Cortex of kidney (tissue), 1 donor: ENCODE measurements at places on chromosomes 2 and 18.

- DNase-seq = no peak
These were observed 38.3 kb downstream of the DHRS9 start for GRCh38 chr2:169107645-169108044.

DNA sequence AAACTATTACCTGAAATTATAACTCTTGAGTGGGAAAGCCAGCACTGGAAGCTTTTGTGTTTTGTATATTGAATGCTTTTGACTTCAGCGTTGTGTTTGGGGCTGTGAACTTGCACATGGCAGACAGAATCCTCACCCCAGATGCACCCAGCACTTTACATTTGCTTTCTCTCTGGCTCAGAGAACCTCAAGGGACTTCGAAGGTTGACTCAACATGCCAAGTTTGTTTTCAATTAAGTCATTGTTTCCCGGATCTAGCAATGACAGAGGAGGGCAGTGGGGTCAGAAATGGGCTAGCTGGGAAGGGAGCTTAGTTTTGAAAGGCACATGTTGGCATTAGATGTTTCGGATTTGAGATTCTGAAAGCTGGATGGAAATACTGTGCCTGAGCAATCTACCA is 22.4 kb downstream of the TET3 start:
- no peak for DNase-seq

DNA sequence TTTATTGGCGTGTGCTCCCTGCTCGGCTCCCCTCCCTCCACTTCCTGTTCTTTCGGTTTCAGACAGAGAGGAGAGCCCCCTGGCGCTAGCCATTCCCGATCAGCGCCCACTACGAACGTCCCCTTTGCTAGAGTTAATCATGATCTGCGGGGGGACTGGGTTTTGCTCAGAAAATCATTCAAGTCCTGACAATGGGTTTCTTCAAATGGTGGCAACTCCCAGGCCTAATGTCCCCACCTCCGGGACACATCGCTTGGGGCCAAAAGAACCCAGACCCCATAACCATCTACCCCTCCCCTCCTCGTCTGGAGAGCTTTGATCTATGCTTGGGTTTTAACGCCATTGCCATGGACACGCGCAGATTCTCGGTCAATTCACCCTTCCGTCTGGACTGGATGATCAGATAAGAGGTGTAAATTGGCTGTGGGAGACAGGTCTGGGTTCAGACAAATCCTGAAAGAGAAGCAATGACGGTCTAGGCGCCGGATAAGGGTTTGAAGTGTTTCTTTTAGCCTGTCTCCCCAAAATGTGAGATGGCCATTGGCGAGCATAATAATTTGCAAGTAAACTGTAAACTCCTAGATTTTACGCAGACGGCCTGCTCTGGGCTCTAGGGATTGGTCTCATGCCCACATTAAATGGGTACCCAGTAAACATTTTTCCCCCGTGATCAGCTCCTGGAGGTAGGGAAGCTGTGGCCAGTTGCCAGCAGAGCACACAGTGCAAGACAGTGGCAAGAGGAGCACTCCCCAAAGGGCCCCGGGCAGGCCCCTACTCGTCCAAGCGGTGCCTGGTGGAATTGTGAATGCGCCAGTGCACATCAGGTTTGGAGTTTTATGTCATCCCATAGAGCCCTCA is 4.7 kb downstream of the NRP2 start:
- DNase-seq = no peak

- DNase-seq = no peak
These were observed 81.5 kb downstream of the XDH start for GRCh38 chr2:31333046-31333445.

- DNase-seq = no peak
These were observed 21.7 kb downstream of the ASPRV1 start for GRCh38 chr2:69939722-69940121.

DNA sequence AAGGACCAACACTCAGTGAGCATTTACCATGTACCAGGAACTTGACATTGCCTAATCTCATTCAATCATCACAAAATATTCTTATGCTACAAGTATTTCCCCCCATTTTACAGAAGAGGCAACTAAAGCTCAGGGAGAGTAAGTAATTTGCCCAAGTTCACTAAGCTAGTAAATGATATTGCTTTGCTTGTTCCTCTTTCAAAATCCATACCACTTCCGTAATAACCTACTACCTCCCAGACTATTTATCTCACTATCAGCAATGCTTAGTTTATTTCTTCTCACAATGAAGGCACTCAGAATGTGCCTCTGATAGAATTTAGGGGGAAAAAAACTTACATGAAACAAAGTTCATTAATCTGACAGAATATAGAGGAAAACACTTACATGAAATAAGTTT is 1070.9 kb upstream of the FANCL start:
- DNase-seq = no peak

DNA sequence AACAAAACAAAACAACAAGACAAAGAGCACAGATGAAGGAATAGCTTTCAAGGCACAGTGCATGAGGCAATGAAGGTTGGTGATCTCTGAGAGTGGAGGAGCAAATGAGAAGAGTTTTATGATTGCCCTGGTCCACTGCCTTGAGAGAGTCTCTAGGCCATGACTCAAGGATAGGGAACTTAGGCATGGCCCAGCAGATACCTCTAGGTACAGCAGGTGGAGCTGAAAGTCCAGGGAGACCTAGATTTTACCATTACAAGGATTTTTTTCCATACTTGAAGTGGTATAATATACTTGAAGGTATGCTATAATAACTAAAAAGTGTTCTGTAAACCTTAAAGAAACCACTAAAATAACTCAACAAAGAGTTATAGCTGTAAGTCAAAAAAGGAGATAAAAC is 239.5 kb upstream of the KLHL29 start:
- no peak for DNase-seq

- DNase-seq = no peak
These were observed 347.6 kb downstream of the CTNNA2 start for GRCh38 chr2:79860228-79861058.

- no peak for DNase-seq
These were observed 53.4 kb downstream of the AAK1 start for GRCh38 chr2:69589973-69590652.

GRCh38 chr2:383888-384287 is 96.0 kb upstream of the ALKAL2 start:
- no peak for DNase-seq

GRCh38 chr2:64463781-64464180 is 9.8 kb downstream of the LGALSL start:
- DNase-seq = no peak

GRCh38 chr2:69561101-69561500 is 82.4 kb downstream of the AAK1 start:
- DNase-seq = no peak

DNA sequence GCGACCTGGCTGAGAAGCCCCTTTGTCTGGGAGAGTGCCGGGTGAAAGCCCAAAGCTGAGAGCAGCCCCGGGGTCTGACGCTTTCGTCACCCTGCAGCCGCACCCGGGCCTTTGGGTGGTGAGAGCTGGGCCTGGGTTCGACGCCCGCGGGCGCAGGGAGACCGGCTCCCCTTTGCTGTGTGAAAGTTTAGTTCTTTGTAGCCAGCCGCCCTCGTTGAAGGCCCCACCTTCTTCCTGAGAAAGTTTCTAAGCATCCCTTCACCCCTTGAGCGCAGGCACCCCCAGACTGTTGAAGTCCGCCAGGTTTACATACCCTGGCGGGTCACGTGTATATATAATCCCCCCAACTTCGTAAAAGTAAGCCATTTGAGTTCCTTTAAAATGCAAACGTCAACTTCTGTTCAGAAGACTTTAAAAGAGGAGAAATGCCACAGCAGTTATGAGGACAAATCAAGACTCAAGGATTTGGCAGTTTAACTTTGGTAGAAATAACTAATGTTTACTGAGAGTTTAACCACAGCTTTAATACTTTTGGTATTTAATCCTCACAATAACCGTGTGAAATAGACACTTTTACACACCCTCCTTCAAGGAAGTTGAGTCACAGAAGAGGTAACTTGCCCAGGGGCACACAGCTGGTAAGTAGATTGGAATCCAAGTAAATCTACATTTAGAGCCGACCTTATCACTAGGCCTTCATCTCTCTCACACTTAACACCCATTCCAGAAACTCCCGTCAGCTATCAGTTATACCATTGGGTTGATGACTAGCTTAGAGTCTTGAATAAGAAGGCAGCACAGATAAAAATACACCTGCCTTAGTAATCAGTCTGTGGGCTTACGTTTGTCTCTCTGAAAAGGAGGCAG is 1.1 kb upstream of the MBOAT2 start:
- DNase-seq = no peak

GRCh38 chr2:186254759-186255158 is 231.3 kb upstream of the ZC3H15 start:
- no peak for DNase-seq
